ENCODE measurements at places on chromosomes 1 and 21. TPM values are rescaled to one million over a fixed set of nuclear protein-coding genes. Genes with fewer than 3 reads are reported as not detected.

DNA sequence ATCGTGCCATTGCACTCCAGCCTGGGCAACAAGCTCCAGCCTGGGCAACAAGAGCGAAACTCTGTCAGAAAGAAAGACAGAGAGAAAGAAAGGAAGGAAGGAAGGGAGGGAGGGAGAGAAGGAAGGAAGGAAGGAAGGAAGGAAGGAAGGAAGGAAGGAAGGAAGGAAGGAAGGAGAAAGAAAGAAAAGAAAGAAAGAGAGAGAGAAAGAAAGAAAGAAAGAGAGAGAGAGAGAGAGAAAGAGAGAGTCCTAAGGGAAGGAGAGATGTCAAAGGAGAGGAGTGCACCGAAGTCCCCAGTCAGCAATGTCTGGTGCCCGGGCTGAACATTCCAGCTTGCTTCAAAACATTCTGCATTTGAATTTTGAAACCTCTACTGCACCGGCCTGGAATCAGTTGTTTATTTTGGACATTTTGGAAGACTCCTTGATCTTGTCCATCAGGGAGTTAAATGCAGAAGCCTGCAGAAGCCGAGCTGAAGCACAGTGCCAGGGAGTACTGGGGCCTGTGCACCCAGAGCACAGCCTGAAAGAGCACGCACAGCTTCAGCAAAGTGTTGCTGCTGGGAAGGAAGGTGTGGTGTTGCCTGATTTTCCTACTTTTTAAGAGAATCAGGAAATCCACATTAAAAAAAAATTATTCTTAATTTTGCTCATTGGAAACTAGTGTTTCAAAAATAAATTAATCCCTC is 3.7 kb upstream of the IGSF3 start:
- H3K27ac ChIP-seq: no peak overlapping the region
- peaks cover 21% of the 10 kb centered on the region for H3K27me3 ChIP-seq
- no peaks in the 10 kb centered on the region for H3K36me3 ChIP-seq
- H3K4me1 ChIP-seq: peaks cover 14% of the 10 kb centered on the region

Gene ANP32E
- 5.1 TPM for polyA plus RNA-seq

Gene AGRN
- polyA plus RNA-seq: 7.0 TPM

Gene CLCA4
- polyA plus RNA-seq: not detected

Gene TLR5
- 0.21 TPM for polyA plus RNA-seq
